SHP77 treated with DMSO at 0.1 percent for 48 hours (cell line): ENCODE measurements at places on chromosomes 11 and 22.

DNA sequence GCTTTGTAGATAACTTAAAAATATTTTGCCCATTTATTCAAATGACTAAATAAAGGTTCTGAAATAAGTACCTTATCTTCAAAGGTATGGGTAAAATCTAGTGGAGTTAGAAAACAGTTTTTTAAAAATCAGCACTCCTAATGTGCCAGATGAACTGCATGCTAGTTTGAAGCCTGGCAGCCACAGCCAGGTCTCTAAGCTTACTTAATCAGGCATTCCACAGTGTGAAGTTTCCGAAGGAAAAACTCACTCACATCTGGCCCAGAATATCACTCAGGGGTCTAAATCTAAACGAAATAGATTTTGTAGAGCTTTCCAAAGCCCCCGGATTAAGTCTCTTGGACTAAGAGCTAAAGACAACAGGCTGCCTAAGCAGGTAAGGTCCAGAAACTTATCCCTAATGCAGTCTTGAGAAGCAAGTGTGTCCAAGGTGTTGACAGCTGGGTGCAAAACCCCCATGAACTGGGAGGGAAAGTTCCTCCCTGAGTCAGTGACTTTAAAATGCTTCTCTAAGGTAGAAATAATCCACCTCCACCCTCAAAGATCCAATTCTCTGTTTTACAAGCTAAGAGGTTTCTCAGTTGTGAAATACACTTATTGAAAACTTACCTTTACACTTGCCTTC lies 157.6 kb downstream of the FCHSD2 start:
- no peak for DNase-seq

DNA sequence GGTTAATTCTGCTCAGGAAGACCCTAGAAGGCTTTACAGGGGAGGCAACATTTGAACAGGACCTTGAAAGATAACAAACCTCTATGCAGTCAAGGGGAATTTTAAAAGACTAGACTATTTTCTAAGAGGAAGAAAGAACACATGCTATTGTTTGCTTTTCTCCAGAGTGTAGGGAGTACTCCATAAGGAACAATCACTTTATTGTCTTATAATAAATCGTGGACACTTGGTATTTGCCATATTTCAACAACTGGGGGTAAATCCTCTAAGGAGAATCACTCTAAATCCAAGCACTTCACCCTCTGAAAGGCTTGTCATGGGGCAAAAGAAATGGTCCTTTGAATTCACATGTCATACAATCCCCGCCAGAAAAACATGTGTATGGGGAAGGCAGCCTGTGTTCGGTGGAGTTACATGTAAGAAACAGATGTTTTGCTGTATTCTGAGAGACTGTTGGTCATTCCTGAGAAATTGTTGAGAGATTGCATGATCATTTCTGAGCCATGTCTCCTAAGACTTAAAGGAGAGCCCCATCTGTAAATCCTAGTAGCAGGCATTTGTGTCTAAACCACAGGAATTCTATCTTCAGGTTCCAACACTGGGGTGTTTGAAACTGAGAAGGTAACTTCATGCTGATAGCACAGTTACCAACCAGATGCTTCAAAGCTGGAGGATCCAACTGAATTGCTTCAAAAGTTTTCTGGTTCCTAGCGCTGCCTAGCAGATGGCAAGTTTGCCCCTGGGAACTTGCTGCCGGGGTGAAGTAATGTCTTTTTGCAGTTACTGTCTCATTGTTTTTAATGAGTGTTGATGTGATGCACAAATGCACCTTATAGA lies 66.8 kb downstream of the FZD4 start:
- no peak for DNase-seq

DNA sequence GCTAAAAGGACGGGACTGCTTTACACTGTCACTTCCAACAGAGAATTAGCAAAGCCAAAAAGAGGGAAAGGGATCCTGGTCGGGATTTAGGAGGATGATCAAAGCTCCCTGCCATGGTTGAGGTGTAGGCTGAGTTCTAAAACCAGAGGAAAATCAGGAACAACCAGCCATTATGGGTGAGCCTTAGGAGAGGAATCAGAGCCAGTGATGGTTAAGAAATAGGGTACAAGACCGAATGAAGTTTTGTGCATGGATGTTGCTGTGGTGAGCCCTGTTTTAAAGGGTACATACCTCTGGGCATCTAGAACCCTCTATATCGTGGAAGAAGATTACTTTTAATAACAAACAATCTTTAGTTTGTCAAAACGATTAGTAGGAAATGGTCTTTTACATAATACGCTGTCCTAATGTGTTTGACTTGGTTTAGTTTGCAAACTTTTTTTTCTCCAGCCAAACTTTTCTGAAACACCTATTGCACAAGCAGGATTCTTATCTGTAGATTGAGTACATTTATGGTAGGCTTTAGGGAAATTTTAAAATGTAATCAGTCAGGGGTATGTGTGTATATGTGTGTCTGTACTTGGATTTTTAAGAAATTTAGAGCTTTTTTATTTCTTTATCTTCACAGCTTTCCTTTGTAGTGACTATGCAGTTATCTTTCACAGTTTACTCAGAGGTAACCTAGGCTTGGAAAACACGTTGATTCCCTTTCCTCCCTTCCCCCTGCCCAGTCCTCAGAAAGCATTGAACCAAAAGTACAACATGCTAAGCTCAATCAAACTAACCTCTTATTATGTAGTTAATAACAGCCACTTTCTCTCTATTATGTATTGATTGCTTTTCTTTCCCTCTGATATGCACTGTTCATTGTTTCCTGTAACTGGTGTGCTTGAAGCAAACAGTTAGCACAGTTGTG lies 26.8 kb downstream of the TRIM44 start:
- DNase-seq, result no peak

GRCh38 chr11:70057080-70057479 lies 21.0 kb upstream of the ANO1 start:
- DNase-seq, result no peak

DNA sequence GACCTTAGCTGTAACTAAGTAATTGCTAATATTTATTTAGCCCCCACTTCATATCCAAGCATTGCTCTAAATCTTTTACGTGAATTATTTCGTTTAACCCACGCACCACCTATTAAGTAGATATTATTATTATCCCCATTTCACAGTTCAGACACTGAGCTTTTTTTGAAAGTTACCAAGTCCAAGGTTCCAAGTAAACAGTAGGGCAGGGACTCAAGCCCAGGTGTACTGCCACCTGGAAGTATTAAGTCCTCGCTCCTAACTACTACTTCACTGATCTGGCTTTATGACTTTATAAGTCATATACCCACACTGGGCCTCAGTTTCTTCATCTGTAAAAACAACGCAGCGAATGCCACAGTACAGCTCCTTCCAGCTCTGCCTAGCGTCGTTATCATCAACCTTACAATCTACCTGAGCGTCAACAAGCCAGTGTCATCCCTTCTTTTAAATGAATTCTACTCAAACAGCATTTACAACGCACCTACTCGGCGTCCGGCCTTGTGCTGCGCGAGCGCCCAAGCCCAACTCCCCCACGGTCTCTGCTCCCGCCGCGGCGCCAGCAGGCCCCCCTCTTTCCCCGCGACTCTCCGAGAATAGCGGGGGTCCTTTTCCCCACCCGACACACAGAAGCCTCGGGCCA lies 624 bp downstream of the TMEM41B start:
- no peak for DNase-seq

GRCh38 chr11:88104408-88104807 lies 70.8 kb downstream of the RAB38 start:
- DNase-seq, result no peak

GRCh38 chr11:85977751-85978160 lies 91.1 kb downstream of the PICALM start:
- no peak for DNase-seq

DNA sequence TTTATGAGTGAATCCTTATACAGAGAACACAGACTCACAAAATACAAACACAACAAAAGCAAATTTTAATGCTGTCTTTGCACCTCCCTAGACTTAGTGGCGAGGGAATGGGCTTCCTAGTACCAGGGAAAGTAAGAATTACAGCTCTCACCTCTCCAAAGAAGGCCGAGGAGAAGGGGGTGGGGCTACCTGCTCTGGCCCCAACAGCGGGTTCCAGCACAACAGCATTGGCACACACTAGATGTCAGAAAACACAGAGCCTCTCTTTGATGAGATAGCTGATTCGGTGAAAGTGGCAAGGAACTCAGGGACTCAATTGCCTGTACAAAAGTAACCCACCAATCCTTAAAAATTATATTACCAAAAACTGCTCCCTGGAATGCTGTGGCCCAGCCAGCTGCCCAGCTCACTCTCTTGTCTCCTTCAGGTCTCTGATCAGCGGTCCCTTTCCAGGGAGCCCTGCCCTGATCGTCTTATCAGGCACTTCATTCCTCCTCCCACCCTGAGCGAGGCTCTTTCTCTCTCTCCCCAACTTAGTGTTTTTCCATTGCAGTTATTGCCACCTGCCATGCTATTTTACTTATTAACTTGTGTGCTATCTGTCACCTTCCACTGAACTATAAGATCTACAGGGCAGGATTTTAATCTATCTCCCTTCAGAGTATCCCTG lies 30.7 kb downstream of the SPON1 start:
- DNase-seq, result no peak

DNA sequence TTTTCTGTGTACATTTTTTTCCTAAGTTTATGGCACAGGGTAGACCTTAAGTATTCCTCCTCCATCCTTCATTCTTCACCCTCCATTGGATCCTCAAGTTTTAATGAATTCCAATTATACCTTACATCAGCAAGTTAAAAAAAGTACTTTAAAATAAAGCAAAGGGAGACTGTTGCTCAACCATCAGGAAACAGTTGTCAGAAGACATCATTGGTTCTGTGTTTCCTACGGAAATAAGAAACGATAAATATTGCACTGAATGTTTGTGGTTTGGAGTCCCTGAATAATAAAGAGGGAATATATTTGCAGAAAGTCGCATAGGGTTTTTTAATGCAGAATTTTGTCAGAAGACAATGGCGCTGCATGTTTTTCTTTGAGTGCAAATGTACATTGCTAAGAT lies 28.1 kb upstream of the LDHA start:
- no peak for DNase-seq

DNA sequence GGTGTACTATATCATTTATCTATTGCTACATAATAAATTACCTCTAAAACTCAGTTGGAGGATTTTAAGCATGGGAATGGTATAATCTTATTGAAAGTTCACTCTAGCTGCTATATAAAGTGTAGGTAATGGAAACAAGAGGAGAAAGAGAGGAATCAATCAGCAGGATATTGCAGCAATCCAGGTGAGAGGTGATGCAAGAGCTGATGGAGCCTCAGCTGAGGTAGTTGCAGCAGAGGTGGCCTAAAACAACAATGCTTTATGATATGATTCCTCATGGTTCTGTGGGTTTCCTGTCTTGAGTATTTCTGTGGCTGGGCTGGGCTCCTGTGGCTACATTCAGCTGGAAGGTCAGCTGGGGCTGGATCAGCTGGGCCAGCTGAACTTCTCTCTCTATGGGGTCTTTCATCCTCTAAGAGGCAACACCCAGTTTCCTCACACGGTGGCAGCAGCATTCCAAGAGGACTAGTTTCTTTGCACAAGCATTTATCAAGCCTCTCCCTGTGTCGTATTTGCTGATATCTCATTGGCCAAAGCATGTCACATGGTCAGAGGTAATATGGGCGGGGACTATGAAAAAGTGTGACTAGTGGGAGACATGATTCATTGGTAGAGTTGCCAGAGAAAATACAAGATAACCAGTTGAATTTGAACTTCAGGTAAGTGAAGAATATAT lies 135.4 kb upstream of the LARGE1 start:
- DNase-seq, result no peak

- no peak for DNase-seq
Observed at GRCh38 chr22:28441720-28442263, 237.8 kb downstream of the TTC28 start.

- DNase-seq, result peak; percentile 25
Observed at GRCh38 chr11:117734601-117735024, 62.4 kb downstream of the DSCAML1 start.

GRCh38 chr11:1310318-1310687 lies 871 bp upstream of the TOLLIP start:
- no peak for DNase-seq

DNA sequence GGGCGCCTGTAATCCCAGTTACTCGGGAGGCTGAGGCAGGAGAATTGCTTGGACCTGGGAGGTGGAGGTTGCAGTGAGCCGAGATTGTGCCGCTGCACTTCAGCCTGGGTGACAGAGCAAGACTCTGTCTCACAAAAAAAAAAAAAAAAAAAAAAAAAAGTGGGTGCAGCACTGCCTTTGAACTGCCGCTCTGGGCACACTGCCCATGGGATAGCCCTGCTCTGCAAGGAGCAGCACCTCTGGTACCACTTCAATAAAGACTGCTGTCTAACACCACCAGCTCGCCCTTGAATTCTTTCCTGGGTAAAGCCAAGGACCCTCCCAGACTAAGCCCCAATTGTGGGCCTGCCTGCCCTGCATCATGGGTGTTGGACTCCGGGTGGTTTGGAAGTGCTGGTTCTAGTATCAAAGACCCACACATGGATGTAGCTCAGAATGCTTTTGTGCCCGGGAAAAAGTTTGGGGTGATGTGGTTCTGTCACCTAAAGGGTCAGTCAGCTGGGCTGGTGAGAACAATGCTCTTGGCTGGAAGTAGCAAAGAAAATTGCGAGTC lies 444.3 kb downstream of the TBC1D22A start:
- no peak for DNase-seq

DNA sequence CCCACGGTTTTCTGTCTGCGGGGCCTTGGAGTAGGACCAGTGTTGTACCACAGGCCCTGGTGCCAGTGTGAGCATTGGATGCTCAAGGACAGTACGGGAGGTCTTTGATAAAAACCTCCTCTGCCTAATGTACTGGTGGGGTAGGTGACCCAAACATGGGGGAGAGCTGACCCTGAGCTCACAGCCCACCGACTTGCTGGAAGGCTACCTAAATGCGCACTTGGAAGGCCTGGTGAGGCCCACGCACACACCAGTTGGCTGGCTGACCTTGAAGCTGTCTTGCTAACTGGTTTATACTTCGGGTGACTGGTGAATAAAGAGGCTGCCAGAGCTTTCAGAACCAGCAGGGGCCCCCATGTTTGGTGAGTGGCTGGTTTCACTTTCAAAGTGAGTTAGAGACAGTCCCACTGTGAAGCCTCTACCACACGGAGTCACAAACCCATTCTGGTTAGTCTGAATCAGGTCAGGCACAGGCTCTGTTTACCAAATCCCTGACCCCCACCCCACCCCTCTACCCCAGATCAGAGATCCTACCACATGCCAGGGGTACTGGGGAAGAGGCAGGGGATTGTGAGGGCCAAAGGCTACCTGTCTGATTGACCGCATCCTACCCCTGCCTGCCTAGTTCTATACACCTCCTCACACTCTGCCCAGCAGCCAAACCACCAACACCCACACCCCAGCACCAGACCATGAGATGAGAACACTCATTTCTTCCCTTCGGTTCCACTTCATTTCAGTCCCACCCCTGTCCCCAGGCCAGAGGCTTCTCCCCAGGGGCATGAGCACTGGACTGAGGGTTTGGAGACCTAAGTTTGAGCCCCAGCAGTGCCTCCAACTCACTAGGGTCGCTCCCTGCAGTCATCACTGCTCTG lies 12.7 kb upstream of the IL2RB start:
- DNase-seq, result no peak

GRCh38 chr11:61712314-61712713 lies 32.1 kb downstream of the DAGLA start:
- no peak for DNase-seq

DNA sequence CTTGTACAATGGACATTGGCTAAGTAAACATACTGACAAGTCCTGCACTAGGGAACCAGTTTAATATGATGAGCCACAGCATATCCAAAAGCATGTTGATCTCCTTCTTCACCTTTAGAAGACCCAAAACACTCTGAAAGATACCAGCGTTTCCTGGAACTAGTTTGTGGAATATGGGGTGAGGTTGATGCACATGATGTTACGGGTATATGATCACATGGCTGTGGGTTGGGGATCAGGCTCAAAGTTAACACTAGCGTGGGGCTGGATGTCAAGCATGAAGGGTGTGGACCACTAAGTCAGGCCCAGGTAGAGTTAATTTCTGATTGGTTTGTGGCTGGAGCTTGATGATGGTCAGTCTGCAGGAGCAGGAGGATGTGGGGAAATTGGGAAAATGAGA lies 9.0 kb downstream of the IGLL5 start:
- no peak for DNase-seq
